Stimulated activated CD8-positive, alpha-beta memory T cell treated with anti-CD3 and anti-CD28 coated beads, Interleukin-4, amount 100 ng/mL, for 1 hour (primary cell): ENCODE measurements at places on chromosomes 11 and 22.

DNA sequence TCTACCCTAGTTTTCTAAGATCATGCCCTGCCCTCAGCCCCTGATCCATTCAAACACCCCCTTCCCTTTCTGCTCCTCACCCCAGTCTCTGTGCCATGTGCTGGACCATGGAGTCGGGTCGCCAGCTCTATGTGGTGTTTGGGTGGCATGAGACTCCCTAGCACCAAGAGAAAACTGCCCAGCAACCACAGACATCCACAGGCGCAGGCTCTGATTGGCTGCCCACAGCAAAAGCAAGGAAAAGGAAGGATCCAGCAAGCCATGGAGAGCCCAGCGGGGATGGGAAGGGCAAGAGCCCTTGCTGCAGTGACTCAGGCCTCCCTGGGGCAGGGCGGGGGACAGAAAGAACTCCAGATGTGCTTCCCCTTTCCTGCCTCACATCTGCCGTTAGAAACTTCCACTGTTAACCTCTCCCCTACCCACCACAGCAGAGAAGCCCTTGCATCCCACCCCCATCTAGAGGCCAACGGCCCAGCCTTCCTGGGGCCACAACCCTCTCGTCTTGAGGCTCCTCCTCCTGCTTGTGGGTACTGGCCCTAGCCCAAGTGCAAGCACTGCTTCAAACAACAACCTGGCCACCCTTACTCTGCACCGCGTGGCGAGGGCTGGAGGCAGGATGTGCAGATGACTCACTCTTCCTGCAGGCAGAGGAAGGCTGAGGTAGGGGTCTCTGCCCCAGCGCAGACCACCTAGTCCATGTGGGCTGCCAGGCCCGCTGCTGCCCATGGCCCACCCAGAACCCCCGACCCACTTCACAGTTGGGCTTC, 9.7 kb upstream of the AHNAK start:
- DNase-seq: peak; percentile 71

- DNase-seq: no peak
Measured at GRCh38 chr22:17366830-17367229, 2.4 kb upstream of the CECR2 start.

DNA sequence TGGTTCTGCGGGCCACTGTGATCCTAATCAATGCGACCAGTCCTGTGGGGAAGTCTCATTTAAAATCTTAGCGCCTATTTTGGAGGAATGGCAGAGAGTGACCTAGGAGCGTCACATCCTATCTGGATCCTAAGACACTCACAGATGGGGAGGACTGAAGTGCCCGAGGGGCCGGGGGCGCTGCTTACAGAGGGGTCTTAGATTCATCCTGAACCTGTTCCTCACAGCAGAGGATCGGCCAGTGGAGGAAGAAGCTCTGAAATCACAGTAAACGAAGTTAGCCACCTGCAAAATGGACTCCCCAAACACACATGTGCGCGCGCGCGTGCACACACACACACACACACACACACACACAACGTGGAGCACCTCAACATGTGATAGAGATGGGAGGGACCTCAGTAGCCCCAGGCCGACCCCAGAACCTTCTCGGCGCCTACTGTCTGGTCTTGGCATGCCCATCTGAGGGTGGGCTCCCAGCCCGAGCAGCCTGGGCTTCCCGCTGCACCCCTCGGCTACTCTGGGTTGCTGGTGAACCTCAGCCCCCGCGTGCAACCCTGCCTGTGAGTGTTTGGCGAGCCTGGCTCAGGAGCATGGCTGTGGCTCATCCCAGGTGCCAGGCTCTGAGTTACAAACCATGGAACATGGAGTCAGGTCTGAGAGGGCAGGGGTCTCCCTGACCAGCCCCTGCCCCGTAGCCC, 613.3 kb downstream of the TBC1D22A start:
- DNase-seq: no peak

GRCh38 chr11:86802601-86803051, 2.3 kb downstream of the PRSS23 start:
- no peak for DNase-seq

- DNase-seq: no peak
Measured at GRCh38 chr11:62514151-62514550, 32.5 kb downstream of the AHNAK start.

DNA sequence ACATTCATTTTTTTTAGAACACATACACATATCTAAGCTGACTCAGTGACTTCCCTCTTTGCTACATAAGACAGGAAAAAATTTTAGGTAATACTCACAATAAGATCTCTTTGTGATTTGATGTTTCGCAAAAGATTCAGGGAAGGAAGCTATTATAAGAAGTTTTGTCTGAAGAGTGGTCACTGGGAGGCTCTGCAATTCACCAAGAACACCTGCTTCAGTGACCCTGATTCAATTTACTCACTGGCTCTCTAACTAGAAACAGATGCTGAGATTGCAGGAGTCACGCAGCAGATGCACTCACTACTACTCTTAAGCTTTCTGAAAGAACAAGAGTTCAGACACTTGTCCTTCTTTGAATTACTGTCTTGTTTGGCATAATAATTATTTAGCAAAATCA, 193.6 kb upstream of the DDI1 start:
- no peak for DNase-seq

DNA sequence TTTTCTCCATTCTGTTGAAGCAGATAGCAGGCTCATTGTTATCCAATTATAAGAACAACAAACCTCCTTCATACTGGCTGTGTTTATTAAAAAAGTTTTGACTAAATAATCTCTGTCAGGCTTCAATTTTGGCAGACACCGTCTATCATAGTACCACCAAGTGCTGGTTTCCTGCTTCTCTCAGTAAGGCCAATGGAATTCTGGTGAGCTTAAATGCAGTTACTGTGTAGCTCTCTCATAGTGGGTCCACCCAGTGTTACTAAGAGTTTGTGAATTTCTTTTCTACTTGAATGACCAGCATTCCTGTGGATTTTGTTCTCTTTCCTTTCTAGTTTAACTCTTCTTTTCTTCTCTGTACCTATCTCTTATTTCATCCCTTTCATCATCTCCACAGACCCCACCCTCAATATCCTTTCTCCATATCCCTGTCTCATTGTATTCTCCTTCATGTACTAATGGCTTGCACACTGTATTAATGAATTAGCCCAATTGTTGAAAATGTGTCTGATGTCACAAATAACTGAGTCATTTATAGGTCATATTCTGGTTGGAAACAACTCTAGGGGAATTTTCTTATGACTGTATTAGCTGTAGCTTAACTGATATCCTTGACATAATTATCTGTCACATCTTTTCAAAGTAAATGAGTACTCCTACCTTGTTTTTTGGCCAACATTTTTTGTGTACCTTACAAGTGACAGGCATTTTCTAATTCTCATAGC, 372.1 kb downstream of the FAT3 start:
- no peak for DNase-seq

DNA sequence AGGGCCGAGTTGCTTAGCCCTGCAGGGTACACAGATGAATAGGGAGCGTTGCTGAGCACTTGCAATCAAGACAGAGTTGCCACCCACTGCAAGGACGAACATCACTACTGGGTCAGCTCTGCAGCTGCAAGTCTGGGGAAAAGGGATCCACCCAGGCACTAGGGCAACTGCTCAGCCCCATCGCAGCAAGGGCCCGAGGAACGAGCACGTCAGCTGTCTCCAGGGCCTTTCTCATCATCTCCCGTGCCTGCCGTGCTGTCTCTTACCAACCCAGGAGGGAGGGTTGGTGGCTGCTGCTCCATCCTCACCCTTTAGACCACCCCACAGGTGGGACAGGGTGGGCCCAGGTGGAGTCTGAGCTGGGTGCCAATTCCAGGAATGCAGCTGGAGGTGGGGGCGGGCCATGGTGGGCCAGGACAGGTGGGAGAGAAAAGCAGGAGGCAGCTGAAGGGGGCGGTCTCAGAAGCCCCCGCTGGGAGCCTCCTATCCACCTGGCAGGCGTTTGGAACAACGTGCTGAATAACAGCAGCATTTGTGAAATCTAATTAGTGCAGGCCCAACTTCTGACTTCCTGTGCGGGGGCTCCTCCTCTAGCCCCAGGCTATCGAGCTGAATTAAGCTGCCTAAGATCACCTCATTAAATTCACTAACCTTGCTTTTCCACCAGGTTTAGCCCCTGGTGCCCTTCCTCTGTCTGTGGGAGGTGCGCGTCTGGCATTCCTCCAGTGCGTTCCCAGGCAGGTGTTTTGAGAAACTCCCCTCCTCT, 252.5 kb downstream of the ST3GAL4 start:
- DNase-seq: no peak

- DNase-seq: no peak
Measured at GRCh38 chr11:2480874-2481220, 36.0 kb downstream of the KCNQ1 start.

DNA sequence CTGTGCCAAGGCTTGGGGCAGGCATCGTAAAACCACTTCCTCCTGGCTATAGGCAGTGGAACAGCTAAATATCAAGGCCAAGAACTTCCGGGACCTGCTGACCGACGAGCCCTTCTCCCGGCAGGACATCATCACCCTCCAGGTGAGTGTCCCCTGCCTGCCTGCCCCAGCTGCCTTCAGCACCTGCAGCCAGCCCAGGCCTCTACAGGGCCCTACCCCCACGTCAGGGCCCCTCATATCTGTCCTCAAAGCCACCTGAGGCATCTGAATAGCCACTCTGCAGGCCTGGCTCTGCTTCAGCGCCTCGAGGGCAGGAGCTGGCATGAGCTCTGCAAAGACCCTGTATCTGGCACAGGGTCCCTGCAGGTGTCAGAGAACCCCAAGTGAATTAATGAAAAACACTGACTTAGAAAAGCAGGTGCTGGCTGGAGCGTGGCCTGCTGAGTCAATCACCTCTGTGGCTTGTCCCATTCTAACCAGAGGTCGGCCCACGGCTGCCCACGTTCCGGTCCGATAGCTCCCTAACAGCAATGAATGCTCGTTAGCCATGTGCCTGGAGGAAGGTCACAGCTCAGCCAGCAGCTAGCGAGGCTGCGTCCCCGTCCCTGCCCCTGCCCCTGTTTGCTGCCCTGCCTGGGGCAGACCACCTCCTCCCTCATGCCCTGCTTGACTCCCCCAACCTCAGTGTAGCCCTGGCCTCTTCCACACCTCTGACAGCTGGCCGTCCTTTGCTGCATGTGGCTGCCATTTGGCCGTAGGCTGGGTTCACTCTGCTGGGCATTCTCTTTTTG, 16.8 kb downstream of the PPIL2 start:
- DNase-seq: no peak

DNA sequence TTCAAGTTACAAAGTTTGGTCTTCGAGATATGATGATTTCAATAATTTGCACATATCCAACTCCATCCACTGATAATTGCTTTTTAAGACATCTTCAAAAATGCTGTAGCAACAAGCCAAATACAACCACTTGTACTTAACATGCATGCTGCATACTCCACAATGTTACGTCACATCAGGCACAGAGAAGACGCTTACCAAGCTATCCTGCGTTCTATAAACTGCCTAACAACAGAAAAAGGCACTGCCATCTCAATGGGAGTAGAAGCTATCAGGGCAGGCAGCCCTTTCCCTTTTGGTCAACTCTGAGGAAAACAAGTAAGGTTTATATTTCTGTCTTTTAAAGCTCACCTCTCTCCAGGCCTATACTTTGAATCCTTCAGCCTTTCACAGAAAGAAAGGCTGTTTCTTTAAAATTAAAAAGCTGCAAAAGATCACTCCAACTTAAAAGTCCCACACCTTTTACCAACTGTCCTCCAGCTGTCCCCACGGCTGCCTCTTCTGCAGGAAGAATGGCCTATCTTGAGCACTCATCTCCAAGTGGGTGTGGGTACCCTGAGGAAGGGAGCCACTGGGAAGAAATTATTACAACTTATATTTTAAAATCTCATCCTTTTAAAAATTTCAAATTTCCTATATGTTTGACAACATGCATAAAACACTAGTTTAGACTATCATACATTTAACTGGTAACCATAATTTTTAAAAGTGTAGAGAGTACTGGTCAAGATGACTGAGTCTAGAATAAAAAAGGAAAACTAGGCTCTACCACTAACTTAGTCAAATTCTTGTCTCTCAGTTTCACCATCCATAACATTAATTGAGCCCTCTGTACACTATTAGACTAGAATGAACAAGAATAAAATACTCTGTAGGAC, 14.5 kb downstream of the PHF21A start:
- DNase-seq: no peak

- DNase-seq: no peak
Measured at GRCh38 chr11:111521135-111521534, 6.6 kb downstream of the HOATZ start.
